ENCODE measurements at places on chromosomes 16 and 17.

GRCh38 chr16:4517812-4518680 lies 20.5 kb downstream of the CDIP1 start:
- H3K27me3 ChIP-seq: no peaks in the 10 kb centered on the region
- peaks cover 60% of the 10 kb centered on the region for H3K4me1 ChIP-seq
- no peak overlapping the region for H3K27ac ChIP-seq
- peaks cover 7% of the 10 kb centered on the region for H3K36me3 ChIP-seq

GRCh38 chr16:72620853-72621252 lies 427.1 kb downstream of the ZFHX3 start:
- no peaks in the 10 kb centered on the region for H3K4me1 ChIP-seq
- H3K36me3 ChIP-seq: no peaks in the 10 kb centered on the region
- no peak overlapping the region for H3K4me3 ChIP-seq
- H3K27me3 ChIP-seq: no peaks in the 10 kb centered on the region
- no peak overlapping the region for H3K27ac ChIP-seq

DNA sequence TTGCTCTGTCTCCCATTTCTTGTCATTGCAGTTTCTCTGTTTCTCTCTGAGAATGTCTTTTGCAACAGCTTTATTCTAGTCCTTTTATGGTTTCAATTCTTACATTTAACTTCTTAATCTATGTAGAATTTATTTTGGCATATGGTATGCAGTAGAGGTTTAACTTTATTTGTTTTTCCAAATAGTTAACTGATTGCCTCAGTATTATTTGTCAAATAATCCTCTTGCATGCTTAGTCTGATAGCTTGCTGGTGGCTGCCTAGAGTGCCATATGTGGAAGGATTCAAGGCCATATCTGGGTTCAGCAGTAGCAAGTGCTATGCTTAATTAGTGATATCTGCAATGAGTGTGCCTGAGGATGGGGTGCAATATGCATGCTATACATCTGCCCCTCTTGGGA lies 6.9 kb downstream of the SNTB2 start:
- DNase-seq: no peak
- H3K27me3 ChIP-seq: no peaks in the 10 kb centered on the region
- no peak overlapping the region for H3K4me3 ChIP-seq
- peak overlapping the region; percentile 31 for H3K27ac ChIP-seq
- H3K36me3 ChIP-seq: no peaks in the 10 kb centered on the region

- peak overlapping the region; percentile 47 for H3K4me3 ChIP-seq
- no peaks in the 10 kb centered on the region for H3K36me3 ChIP-seq
- no peak overlapping the region for H3K27ac ChIP-seq
- peak; percentile 39 for DNase-seq
Measured at GRCh38 chr17:13600475-13601321, 1.0 kb downstream of the HS3ST3A1 start.

DNA sequence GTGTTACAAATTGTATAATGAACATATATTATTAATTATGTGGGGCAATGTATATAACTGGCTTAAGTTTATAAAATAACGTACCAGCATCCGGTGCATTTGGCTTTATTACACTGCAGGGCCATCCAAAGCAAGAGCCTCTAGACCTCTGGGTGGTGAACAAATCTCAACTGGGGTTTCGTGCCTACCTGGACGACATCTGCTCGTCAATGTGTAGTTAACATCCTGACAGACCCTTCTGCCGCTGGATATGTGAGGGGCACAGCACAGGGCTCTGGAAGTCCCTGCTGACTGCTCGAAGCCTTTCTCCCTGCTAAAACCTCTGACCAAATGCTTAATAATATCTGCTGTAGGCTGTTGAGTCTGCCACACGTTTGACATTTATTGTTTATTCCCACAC lies 2.3 kb downstream of the TMEM186 start:
- peaks cover 43% of the 10 kb centered on the region for H3K4me1 ChIP-seq
- H3K36me3 ChIP-seq: peaks cover 5% of the 10 kb centered on the region
- no peak overlapping the region for H3K27ac ChIP-seq
- H3K27me3 ChIP-seq: no peaks in the 10 kb centered on the region

GRCh38 chr16:9837481-9837880 lies 344.7 kb downstream of the GRIN2A start:
- no peak overlapping the region for H3K27ac ChIP-seq
- no peaks in the 10 kb centered on the region for H3K27me3 ChIP-seq
- no peaks in the 10 kb centered on the region for H3K36me3 ChIP-seq
- H3K4me3 ChIP-seq: no peak overlapping the region
- DNase-seq: no peak

DNA sequence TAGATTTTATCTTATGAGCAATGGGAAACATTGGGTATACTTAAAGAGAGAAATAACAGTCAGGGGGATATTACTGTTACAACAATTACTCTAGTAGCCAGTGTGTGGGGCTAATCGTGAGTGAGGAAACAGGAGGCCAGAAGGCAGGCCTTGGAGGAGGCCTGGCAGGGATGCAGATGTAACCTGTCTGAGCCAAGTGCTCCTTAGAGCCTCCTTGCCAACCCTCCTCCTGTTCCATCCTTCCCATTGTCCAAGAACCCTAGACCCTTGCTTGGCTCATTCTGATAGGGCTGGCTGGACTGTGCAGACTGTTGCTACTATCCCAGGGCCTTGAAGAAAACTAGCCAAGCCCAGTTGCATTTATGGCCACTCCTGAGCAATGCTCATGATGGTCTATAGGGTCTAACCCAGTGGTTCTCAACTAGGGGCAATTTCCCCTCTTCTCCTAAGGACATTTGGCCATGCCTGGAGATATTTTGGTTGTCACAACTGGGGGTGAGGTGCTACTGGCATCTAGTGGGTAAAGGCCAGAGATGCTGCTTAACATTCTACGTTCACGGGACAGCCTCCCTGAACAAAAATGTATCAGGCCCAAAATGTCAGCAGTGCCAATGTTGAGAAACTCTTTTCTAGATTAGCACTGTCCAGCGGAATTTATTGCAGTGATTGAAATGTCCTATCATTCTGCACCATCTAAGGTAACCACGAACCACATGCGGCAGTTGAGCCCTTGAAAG lies 24.4 kb upstream of the WSCD1 start:
- H3K27me3 ChIP-seq: no peaks in the 10 kb centered on the region
- H3K4me1 ChIP-seq: no peaks in the 10 kb centered on the region
- no peak overlapping the region for H3K27ac ChIP-seq
- H3K4me3 ChIP-seq: no peak overlapping the region

- H3K27me3 ChIP-seq: no peaks in the 10 kb centered on the region
- peaks cover 87% of the 10 kb centered on the region for H3K36me3 ChIP-seq
- H3K4me3 ChIP-seq: no peak overlapping the region
- peaks cover 55% of the 10 kb centered on the region for H3K4me1 ChIP-seq
- no peak overlapping the region for H3K27ac ChIP-seq
Measured at GRCh38 chr17:47815106-47815918, 6.3 kb downstream of the OSBPL7 start.

- H3K4me3 ChIP-seq: no peak overlapping the region
- no peaks in the 10 kb centered on the region for H3K27me3 ChIP-seq
- peaks cover 13% of the 10 kb centered on the region for H3K36me3 ChIP-seq
- DNase-seq: no peak
Measured at GRCh38 chr17:18111330-18111971, 2.9 kb downstream of the MYO15A start.

DNA sequence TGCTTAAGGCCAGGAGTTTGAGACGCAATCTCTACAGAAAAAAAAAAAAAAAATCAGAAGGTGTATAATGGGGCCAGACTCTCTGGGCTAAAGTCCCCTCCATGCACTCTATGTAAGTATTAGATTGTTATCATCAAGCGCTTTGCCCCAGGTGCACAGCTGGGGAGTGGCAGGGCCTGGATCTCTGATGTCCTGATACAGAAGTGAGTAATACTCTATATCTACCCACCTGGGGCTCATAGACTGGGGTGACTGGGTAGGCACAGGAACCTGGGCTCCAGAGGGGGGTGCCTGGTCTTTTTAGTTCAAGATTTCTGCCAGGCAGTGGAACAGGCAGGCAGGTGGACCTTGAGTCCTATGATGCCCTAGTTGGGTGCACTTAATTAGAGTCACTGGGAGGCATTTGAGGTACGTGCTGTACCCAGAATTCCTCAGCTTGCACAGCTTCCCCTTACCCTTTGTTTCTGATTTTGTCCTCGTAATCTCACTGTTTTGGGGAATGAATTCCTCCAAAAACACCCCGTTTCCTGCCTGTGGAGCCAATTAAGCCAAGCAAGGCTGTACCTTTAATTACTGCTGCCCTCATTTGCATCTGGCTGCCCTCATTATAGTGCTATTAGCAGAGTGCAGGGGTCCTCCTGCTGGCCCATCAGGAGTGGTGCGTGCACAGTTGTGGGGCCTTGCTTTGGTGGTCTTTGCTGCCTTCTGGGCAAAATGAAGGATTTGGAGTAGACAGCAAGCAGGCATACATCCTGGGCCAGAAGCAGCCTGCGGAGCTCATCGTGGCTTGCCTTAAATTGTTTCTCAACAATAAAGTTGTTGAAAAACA lies 239.0 kb downstream of the SNX29 start:
- no peaks in the 10 kb centered on the region for H3K36me3 ChIP-seq
- H3K27me3 ChIP-seq: no peaks in the 10 kb centered on the region
- no peak overlapping the region for H3K27ac ChIP-seq
- H3K4me3 ChIP-seq: no peak overlapping the region

GRCh38 chr17:41418116-41418860 lies 6.1 kb downstream of the KRT37 start:
- H3K36me3 ChIP-seq: no peaks in the 10 kb centered on the region
- no peak overlapping the region for H3K27ac ChIP-seq
- peaks cover 9% of the 10 kb centered on the region for H3K4me1 ChIP-seq
- no peak for DNase-seq

DNA sequence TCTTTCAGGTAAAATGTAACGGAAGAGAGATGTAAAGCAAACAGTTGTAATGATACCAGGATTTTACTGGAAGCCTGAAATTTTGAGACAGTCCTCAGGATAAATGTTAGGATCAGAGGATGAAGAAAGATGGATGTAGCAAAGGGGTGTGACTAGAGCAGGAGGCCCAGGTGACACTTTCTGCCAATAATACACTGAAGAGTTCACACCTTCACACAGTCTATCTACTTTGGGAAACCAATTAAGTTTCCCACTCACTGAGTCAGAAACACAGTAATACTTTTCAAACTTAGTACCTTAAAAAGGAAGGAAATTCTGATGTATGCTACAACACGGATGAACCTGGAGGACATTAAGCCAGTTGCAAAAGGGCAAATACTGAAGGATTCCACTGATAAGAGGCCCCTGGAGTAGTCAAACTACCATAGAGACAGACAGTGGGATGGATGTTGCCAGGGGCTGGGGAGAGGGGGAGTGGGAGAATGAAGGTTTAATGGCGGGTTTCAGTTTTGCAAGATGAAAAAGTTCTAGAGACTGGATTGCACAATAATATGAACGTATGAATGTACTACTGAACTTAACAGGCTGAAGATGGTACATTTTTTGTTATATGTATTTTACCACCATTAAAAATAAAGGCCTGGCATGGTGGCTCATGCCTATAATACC lies 62.3 kb downstream of the CYTH1 start:
- no peaks in the 10 kb centered on the region for H3K27me3 ChIP-seq
- no peak overlapping the region for H3K27ac ChIP-seq
- DNase-seq: no peak
- no peaks in the 10 kb centered on the region for H3K36me3 ChIP-seq

DNA sequence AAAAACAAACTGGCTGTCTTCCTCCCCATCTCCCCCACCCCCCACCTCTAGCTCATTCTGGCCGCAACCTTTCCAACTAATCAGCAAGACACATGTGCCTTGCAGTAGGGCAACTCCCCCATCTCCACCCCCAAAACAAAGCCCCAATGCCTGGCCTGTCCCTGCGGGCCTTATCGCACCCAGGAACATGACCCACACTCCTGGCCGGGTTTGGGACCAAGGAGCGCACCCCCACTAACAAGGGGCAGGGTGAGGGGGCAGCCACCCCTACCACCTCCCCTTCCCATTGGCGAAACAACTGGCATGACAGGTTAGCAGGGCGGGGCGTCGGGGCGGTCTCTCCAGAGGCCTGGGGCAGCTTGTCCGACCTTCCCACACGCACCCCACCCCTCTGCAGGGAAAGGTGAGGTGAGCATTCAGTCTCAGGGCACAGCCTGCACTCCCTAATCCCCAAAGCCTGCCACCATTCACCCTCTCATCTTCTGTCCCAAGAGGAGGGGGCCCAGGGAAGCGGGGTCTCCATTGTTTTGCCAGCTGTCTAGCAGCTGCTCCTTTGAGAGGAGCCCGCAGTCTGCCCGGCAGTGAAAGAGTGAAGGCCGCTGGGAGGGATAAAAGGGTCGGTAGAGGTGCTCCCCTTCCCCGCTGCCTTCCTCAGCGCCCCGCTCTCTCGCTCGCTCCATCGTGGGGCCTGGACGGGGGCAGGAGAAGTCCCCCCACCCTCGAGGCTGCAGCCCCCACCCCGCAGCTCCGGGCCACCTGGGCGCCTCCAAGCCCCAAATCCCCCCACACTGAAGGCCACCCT lies 765 bp downstream of the MYO18A start:
- no peaks in the 10 kb centered on the region for H3K36me3 ChIP-seq
- H3K4me1 ChIP-seq: peaks cover 55% of the 10 kb centered on the region
- peak overlapping the region; percentile 90 for H3K27ac ChIP-seq
- peak; percentile 91 for DNase-seq

All from stomach (tissue), 19 donors.